ENCODE measurements at places on chromosomes 13 and 19.
A peak's percentile ranks its signal among the peaks of the same experiment; 100 is the strongest.

DNA sequence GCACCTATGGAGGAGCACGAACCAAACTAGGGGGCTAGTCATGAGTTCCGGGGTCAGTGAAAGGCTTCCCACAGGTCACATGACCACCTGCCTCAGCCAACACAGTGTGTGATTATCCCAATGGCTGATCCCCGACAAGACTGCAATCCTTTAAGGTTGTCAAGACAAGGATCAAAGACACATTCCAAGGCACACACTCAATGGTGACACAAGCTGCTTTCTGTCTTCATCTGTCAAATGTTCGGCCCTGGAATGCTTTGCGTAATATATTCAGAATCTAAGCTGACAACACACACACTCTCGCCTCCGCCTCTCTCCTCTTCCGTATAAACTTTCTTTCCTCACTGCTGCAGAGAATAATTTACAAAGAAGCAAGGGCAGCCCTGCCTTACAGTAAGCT lies 11.7 kb downstream of the RANBP3 start:
- no peak for DNase-seq

- DNase-seq: no peak
These were observed 54.0 kb upstream of the DOCK9 start for GRCh38 chr13:99031832-99032231.

- no peak for DNase-seq
These were observed 5.1 kb downstream of the UBE2S start for GRCh38 chr19:55402509-55402908.

- DNase-seq: no peak
These were observed 97.1 kb downstream of the CYSLTR2 start for GRCh38 chr13:48750588-48751383.

DNA sequence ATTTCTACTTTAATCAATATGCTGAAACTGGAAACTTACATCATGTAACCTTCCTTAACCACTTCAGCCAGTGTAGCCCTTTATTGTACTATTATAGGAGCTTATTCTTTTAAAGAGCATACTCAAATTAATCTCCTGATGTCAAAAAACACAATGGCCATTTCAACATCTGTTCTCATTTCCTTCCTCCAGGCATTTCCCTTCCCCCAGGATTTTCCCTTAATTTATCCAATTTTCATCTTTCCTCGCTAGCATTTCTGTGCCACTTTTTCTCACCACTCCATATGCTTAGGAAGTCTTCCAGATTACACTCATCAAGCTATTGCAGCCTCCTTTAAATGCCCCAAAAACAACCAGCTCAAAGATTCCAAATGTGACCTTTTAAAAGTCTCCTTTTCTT lies 265.0 kb downstream of the PCDH9 start:
- DNase-seq: no peak

DNA sequence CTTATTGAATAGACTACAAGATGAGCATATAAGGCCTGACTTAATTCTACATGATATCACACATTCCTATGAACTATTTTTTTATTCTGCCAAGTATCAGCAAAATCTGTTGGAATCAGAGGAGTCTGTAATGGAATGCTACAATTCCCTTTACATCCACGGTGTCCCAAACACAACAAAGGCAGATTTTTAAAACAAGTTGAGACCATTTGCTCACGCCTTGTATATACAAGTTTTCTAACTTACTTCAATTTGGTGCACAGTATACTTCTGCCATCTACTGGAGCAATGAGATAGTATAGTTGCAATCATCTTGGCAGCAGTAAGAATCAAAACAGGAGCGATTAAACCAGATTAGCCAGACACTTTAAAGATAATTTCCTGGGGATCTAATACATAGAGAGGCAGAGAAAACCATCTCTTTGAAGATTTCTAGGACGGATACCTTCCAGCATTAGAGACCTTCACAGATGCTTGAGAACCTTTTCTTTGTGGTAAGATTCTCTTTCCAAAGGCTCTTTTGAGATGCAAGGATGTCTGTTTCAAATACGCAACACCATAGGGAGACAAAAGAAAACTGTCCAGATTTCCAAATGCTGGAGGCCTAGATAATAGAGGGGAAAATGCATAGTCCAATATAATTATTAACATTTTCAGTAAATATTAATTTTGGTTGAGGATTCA lies 302.0 kb upstream of the MIR17HG start:
- DNase-seq: no peak

- no peak for DNase-seq
These were observed 106.1 kb upstream of the DOCK9 start for GRCh38 chr13:99083981-99084380.

GRCh38 chr19:31334101-31334848 lies 15.0 kb downstream of the TSHZ3 start:
- no peak for DNase-seq

- no peak for DNase-seq
These were observed 309.6 kb upstream of the EDNRB start for GRCh38 chr13:78228211-78228610.

DNA sequence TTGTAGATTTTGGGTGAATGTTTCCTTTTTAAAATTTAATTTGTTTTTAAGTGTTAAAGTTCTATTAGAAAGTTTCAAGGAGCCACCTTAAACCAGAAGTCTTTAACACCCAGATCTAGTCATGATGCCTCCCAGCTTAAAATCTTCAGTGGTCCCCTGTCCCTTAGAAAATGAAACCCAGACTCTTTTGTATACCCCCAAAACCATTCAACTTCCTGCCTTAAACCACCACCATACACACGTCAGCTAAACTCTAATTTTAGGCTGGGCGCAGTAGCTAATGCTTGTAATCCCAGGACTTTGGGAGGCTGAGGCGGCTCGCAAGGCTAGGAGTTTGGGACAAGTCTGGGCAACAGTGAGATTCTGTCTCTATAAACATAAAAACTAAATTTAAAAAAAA lies 37.9 kb downstream of the N4BP2L1 start:
- DNase-seq: no peak

- no peak for DNase-seq
These were observed 64.1 kb upstream of the ADGRE5 start for GRCh38 chr19:14317157-14317556.

- DNase-seq: no peak
These were observed 955 bp downstream of the IL4I1 start for GRCh38 chr19:49895566-49896297.

- no peak for DNase-seq
These were observed 7.7 kb upstream of the PROZ start for GRCh38 chr13:113150550-113151365.

GRCh38 chr13:88376760-88377388 lies 705.7 kb downstream of the SLITRK5 start:
- DNase-seq: no peak

DNA sequence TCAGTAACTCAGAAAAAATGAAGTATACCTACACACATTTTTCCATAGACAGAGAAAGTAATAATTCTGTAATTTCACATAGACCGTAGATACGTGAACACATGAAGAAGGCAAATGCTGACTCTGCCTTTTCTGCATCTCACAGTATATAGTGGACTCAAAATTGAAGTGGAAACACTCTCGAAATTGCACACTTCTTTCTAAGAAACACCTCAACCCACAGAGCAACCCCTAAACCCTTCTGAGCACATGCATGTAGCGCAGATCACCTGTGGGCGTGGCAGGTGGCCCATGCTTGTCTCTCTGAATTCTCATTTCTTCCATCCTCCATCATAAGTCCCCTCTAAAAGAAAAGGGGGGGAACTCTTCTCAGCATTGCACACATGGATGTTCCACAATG lies 34.7 kb downstream of the COL4A1 start:
- no peak for DNase-seq

GRCh38 chr13:27973291-27973690 lies 4.2 kb upstream of the CDX2 start:
- no peak for DNase-seq

- no peak for DNase-seq
These were observed 19.1 kb upstream of the ZNF835 start for GRCh38 chr19:56690670-56691069.

- no peak for DNase-seq
These were observed 6.1 kb upstream of the ARRDC2 start for GRCh38 chr19:18001777-18002345.

DNA sequence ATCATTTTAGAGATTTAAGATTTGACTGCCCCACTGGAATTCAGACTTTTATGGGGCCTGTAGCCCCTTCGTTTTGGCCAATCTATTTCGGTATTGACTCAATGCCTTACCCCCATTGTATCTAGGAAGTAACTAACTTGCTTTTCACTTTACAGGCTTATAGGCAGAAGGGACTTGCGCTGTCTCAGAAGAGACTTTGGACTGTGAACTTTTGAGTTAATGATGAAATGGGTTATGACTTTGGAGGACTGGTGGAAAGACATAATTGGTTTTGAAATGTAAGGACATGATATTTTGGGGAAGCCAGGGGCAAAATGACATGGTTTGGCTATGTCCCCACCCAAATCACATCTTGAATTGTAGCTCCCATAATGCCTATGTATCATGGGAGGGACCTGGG lies 463.0 kb upstream of the KLHL1 start:
- no peak for DNase-seq

GRCh38 chr19:54506079-54506478 lies 3.4 kb downstream of the LAIR2 start:
- no peak for DNase-seq

DNA sequence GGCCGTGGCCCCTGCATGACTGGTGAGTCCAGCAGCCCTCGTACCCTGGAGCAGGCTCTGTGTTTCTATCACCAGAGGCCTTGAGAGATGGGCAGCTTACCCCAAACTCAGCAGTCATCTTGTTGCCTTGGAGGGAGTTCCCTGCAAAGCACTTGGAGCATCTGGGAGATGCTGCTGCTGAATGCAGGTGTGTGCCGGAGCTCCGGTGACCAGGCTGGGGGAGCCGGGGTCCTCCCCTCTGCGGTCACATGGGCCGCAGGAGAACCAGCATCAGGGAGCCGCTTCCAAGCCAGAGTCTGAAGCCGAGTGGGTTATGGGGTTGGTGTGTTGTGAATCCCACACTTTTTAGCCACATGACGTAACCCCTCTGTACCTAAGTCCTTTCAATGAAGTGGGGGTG lies 82.8 kb downstream of the TEX29 start:
- DNase-seq: no peak

DNA sequence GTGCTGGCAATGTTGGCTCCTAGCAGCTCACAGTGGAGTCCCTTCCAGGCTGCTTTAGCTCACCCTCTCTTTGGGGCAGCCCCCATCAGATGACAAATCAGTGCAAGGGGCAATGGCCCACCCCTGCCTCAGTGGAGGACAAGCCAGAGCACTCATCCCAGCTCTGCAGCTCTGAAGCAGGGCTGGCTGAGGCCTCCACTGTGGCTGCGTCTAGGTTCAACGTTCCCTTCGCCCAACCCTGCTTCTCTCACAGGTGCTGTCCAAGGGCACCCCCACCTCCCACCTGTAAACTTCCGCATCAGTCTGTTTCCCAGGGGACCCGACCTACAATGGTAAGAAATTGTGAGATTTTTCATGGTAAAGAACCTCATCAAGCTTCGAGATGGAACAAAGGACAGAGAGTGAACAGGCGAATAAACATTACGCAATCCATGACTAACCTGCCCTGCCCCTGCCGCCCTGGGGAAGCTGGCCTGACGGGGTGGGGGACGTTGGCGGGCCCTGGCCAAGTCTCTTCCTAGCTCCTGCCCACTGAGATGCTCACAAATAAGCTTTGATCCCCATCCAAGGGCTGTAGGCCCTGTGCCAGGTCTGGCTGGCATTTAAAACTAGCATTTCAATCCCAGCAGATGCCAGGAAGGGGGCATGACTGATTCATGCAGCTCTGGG lies 40.5 kb downstream of the DZIP1 start:
- no peak for DNase-seq

GRCh38 chr19:49355909-49356353 lies 6.3 kb downstream of the TEAD2 start:
- no peak for DNase-seq

- DNase-seq: no peak
These were observed 97.2 kb downstream of the EPSTI1 start for GRCh38 chr13:42894765-42895243.

DNA sequence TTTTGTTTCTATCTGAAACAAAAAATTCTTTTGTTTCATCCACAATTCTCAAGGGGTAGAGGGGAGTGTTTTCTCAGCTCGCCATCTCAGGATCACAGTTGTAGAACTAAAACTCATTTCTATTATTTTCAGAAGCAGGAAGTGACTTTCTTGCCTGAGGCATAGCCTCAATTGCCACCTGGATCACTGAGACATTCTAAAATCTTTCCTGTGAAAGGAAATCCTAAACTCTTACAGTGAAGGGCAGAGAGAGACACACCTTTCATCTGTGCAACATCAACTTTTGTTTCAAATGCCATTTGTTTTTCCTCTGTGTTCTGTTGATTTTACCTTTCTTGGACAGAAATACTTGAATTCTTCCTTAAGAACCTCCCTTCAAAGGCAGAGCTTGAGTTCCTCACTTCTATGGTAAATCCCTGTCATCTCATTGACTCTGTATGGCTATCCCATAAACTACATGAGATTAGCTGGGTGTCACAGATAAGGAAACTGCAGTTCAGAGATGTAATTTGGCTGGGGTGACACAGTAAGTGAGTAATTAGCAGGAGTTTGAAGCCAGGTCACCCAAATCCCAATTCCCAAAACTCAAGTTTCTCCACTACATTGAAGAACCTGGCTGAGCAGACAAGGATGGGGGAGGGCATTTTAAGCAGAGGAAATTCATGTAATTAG lies 224.4 kb upstream of the HTR2A start:
- DNase-seq: no peak

DNA sequence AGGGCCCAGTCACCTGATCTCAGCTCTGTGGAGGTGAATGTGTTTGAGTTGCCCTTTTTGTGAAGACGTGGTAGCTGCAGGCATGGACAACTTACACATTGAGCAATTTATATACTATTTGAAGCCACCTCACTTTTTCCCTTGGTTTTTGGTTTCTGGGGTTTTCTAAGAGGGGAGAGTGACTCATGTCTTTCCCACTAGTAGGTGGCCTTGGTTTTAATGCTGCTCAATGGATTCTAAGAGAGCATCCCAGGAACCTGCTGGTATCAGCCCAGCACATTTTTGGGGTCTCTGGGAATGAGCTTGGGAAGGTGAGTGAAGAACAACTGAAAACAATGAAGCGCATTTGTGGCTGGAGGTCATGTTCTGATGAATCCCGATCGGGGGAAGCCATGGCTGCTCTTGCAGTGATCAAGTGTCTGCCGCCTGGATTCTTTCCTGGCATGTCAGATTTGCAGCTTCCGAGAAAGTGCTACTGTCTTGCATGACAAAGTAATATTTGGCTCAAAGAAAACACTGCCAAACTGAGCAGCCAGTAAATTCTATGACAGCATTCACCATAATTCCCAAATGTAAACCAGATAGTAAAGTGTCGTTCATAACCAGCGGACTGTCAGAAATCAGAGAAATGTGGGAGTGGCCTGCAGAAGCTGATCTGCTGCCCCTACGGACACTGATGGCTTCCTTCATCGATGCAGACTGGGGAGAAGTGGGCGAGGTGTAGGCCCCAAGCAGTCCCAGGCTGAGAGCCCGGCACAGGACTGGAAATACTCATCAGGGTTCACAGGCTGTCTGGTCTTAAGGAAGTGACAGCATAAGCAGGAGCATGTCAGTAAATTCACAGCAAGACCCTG lies 98.7 kb downstream of the COL4A2 start:
- DNase-seq: no peak

- DNase-seq: no peak
These were observed 91.6 kb upstream of the SIAH3 start for GRCh38 chr13:45943120-45943519.

- no peak for DNase-seq
These were observed 1.1 kb downstream of the TPT1 start for GRCh38 chr13:45339867-45340266.

- DNase-seq: no peak
These were observed 64.1 kb downstream of the CCNE1 start for GRCh38 chr19:29875931-29876330.

- peak; percentile 82 for DNase-seq
These were observed 610 bp upstream of the WBP4 start for GRCh38 chr13:41060724-41061074.
